ENCODE measurements at places on chromosomes 1 and 21.

GRCh38 chr1:244448279-244449036 lies 3.3 kb downstream of the ADSS2 start:
- DNase-seq, result no peak
- no peak overlapping the region for H3K27ac ChIP-seq
- H3K27me3 ChIP-seq, result no peaks in the 10 kb centered on the region
- H3K36me3 ChIP-seq, result no peaks in the 10 kb centered on the region
- H3K4me3 ChIP-seq, result no peak overlapping the region
- no peaks in the 10 kb centered on the region for H3K4me1 ChIP-seq

DNA sequence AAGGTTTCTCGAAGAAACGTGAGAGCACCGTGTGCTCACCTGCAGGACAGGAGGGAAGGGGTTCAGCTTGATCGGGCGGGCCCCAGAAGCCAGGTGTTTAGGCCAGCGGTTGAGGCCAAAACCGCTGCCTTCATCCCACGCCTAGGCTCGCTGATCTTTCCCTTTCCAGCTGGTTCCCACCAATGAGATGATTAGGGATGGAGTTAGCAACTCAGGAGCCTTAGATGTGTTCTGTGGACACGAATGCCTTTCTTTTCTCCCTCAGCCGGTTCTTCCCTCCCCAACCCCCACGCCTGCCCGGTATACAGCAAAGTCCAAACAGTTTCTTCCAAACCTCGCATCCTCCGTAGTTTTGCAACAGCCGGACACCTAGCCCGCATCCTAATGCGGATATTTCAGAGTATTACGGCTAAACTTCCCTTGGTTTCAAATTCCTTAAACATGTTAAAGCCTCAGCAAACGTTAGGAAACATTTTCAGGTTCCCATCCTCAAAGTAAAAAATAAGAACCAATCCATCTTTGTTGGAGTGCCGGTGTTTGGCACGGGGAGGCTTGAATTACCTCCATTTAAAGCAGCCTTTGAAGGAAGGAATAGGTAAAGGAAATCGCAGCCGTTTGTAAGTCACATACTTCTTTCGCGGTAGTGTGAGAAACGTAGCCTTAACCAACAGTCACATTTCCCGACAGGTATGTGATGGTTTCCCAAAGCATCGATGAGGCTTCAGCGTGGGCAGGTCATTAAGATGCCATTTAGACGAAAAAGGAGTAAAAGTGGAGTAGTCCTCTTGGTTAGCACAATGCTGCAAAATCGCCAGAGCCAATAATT lies 1.1 kb downstream of the LRRC8C start:
- H3K4me1 ChIP-seq, result no peaks in the 10 kb centered on the region
- DNase-seq, result peak; percentile 47
- no peak overlapping the region for H3K27ac ChIP-seq
- peak overlapping the region; percentile 58 for H3K4me3 ChIP-seq

- peak; percentile 96 for DNase-seq
- no peaks in the 10 kb centered on the region for H3K4me1 ChIP-seq
- no peak overlapping the region for H3K4me3 ChIP-seq
- H3K27me3 ChIP-seq, result no peaks in the 10 kb centered on the region
- H3K36me3 ChIP-seq, result no peaks in the 10 kb centered on the region
- H3K27ac ChIP-seq, result no peak overlapping the region
These were observed 1290.7 kb upstream of the ADGRL2 start for GRCh38 chr1:80509965-80510522.

DNA sequence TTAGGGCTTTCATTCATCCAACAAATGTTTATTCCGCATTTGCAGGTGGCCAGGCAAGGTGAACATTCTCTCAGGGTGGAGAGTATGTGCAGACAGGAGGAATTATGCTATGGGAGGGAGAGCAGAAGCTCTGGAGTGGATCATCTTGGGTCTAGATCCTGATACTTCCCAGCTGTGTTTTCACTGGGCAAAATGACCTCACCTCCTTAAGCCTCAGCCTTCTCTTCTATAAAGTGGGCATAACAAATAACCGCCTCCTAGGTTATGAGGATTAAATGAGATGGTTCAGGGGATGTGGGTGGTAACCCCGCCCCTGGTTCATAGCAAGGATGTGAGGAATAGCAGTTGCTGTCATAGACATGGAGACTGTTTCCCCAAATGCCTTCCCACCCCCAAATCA lies 1.7 kb upstream of the TMEM51 start:
- H3K27ac ChIP-seq, result no peak overlapping the region
- H3K4me3 ChIP-seq, result no peak overlapping the region
- no peak for DNase-seq
- no peaks in the 10 kb centered on the region for H3K36me3 ChIP-seq
- H3K4me1 ChIP-seq, result no peaks in the 10 kb centered on the region

GRCh38 chr21:41709965-41710822 lies 56.7 kb downstream of the RIPK4 start:
- no peaks in the 10 kb centered on the region for H3K27me3 ChIP-seq
- H3K4me3 ChIP-seq, result no peak overlapping the region
- no peak overlapping the region for H3K27ac ChIP-seq
- peaks cover 17% of the 10 kb centered on the region for H3K4me1 ChIP-seq

GRCh38 chr21:18249672-18250071 lies 5.0 kb downstream of the CHODL start:
- no peak overlapping the region for H3K27ac ChIP-seq
- DNase-seq, result peak; percentile 39

GRCh38 chr1:15803380-15803779 lies 4.1 kb downstream of the UQCRHL start:
- H3K27ac ChIP-seq, result peak overlapping the region; percentile 33
- H3K4me3 ChIP-seq, result no peak overlapping the region
- H3K4me1 ChIP-seq, result peaks cover 9% of the 10 kb centered on the region

DNA sequence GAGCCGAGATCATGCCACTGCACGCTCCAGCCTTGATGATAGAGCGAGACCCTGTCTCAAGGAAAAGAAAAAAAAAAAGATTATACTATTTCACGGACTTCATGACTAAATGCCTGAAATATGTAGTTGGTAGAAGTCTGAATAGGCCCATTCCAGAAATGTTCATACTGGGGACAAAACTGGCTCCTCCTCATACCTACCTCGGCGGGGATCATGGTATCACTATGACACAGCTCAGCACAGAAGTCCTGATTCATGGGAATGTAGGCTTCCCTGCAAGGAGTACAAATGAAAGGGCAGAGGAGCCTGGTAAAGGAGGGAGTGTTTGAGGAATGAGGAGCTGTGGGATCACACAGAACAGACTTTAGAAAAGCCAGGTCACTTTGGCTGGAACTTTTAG lies 5.0 kb downstream of the SPATA46 start:
- H3K27me3 ChIP-seq, result no peaks in the 10 kb centered on the region
- no peaks in the 10 kb centered on the region for H3K36me3 ChIP-seq
- H3K27ac ChIP-seq, result no peak overlapping the region
- no peaks in the 10 kb centered on the region for H3K4me1 ChIP-seq
- DNase-seq, result no peak

DNA sequence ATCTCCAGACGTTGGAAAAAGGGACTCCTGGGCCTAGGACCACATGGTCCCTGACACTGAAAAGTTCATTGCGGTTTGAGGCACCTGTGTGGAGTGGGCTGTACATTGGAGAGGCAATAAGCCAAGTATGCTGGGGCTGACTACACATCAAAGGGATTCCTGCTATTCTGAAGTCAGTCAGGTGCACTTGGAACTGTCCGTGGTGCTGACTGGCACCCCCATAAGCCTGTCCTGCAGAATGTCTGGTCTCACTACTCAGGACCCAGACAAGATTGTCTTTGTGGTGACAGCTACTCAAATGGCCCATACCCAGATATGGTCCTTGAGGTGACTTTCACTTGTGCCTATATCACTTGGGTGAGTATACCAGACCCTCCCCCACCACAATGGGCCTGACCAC lies 150.6 kb downstream of the RWDD3 start:
- no peak overlapping the region for H3K27ac ChIP-seq
- no peak overlapping the region for H3K4me3 ChIP-seq
- no peaks in the 10 kb centered on the region for H3K27me3 ChIP-seq
- DNase-seq, result peak; percentile 70

DNA sequence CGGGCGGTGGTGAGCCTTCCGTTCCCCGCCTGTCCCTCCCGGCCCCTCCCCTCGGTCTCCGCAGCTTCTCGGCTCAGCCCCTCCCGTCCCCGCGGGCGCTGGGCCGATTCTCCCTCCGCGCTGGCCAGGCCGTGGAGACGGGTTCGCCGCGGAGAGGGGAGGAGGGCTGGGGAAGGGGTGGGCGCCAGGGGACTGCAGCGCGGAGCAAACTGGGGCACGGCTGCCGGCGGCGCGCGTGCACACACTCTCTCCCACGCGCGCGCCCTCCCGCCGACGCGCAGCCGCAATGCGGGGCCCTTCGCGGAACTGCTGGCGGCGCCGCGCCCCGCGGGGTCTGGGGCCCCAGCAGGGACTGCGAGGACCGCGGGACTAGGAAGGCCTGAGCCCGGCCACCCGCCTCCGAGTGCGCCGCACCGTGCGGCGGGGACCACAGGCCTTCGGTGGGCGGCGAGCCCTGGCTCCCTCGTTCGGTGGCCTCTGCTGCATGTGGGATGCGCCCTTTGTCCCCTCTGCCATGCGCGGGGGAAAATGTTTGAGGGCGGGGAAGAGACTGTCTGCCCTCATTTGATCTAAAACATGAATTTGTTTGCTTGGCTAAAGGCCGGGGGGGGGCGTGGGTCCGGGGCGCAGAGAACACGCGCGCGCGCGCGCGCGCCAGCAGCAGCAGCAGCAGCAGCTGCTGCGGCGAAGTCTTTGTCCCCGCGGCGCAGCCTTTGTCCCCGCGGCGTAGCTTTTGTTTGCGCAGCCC lies 90.7 kb upstream of the VAMP3 start:
- no peaks in the 10 kb centered on the region for H3K36me3 ChIP-seq
- no peaks in the 10 kb centered on the region for H3K27me3 ChIP-seq
- H3K4me3 ChIP-seq, result peak overlapping the region; percentile 44
- no peaks in the 10 kb centered on the region for H3K4me1 ChIP-seq
- no peak overlapping the region for H3K27ac ChIP-seq

DNA sequence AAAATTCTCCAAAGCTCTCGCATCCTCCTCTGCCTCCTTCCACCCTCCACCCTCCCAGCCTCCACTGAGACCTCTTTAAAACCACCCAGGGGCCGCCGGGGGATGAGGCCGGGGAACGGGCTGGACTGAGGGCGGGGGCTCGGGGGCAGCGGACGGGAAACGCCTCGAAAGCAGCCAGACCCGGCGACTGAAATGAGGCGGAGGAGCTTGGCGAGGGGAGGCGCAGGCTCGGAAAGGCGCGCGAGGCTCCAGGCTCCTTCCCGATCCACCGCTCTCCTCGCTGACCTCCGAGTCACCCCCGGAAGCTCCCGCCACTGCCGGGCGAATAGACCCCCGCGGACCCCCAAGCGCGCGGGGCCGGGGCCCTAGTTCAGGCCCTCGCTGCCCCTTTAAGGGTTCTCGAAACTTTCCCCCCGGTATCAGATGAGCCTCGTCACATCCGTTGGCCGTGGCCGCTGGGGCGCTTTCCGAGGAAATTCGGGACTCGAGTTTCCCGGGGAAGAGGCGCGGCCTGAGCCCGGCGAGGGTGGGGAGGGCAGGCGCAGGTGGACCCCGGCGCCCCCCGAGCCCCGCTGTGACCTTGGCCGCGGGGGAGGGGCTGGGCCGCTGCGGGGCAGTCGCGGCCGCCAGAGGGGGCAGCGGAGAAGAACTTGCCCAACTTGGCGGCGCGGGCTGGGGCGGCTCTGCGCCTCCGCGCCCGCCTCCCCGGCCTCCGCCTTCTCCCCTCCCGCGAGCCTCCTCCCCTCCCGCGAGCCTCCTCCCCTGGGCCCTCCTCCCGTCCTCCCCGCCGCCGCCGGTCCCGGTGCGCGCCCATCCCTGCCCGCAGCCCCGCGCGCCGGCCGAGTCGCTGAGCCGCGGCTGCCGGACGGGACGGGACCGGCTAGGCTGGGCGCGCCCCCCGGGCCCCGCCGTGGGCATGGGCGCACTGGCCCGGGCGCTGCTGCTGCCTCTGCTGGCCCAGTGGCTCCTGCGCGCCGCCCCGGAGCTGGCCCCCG lies at the start of gene BACE2:
TSS of gene BACE2 (plus strand) at position 813 of the 995 bp plus-strand sequence. CDS start at position 917, 104 bp downstream.
- H3K27me3 ChIP-seq, result no peaks in the 10 kb centered on the region
- peak within 1 kb of the TSS; percentile 50 for H3K4me3 ChIP-seq
- DNase-seq, result peak; percentile 80
- peaks cover 6% of the 10 kb centered on the region for H3K4me1 ChIP-seq
- no peaks in the 10 kb centered on the region for H3K36me3 ChIP-seq

DNA sequence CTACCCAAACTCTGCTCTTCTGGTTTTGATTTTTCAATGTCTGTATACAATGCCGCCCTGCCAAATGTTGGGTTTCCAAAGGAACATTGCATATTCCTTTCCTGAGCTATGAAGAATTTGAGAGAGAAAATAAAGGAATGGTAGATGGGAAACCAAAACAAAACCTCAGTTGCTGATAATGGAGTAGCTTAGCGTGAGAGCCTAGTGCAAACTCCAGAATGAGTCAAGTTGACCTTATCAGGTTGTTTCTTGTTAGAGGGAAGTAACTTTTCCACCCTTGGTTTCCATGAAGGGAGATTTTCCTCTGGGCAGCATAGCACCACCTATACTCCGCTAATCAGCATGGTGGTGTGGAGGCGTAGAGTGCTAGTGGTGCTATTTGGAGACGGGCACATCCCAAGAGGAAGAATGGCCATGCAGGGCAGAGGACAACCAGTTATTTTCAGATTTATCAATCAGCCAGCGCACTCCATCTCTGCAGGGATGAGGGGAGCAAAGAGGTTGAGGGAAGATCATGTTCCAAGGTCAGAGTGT lies 51.6 kb downstream of the BACH1 start:
- no peak overlapping the region for H3K27ac ChIP-seq
- H3K36me3 ChIP-seq, result peaks cover 2% of the 10 kb centered on the region
- H3K4me3 ChIP-seq, result no peak overlapping the region
- H3K4me1 ChIP-seq, result no peaks in the 10 kb centered on the region
- H3K27me3 ChIP-seq, result no peaks in the 10 kb centered on the region

GRCh38 chr1:89023026-89023425 lies 360 bp upstream of the GBP3 start:
- no peak overlapping the region for H3K4me3 ChIP-seq
- no peaks in the 10 kb centered on the region for H3K4me1 ChIP-seq
- H3K27me3 ChIP-seq, result no peaks in the 10 kb centered on the region
- no peak overlapping the region for H3K27ac ChIP-seq

- H3K27me3 ChIP-seq, result no peaks in the 10 kb centered on the region
- no peak overlapping the region for H3K4me3 ChIP-seq
- no peak overlapping the region for H3K27ac ChIP-seq
- no peaks in the 10 kb centered on the region for H3K4me1 ChIP-seq
- DNase-seq, result no peak
These were observed 281.4 kb downstream of the AJAP1 start for GRCh38 chr1:4935807-4936206.

GRCh38 chr1:228048659-228049298 lies 33.7 kb upstream of the ARF1 start:
- H3K4me3 ChIP-seq, result no peak overlapping the region
- no peaks in the 10 kb centered on the region for H3K4me1 ChIP-seq
- DNase-seq, result no peak
- no peak overlapping the region for H3K27ac ChIP-seq
- H3K27me3 ChIP-seq, result no peaks in the 10 kb centered on the region
- no peaks in the 10 kb centered on the region for H3K36me3 ChIP-seq

- DNase-seq, result no peak
- H3K27ac ChIP-seq, result no peak overlapping the region
- H3K27me3 ChIP-seq, result no peaks in the 10 kb centered on the region
- no peak overlapping the region for H3K4me3 ChIP-seq
- no peaks in the 10 kb centered on the region for H3K4me1 ChIP-seq
- no peaks in the 10 kb centered on the region for H3K36me3 ChIP-seq
These were observed 152.7 kb downstream of the RHOU start for GRCh38 chr1:228887960-228888359.

- peaks cover 2% of the 10 kb centered on the region for H3K4me1 ChIP-seq
- no peak for DNase-seq
- H3K27me3 ChIP-seq, result no peaks in the 10 kb centered on the region
- H3K27ac ChIP-seq, result no peak overlapping the region
- H3K36me3 ChIP-seq, result no peaks in the 10 kb centered on the region
These were observed 10.2 kb downstream of the AGTRAP start for GRCh38 chr1:11746092-11746491.
